Mucosa of gallbladder (tissue), 1 donor: ENCODE measurements at places on chromosomes 12 and 14. TPM values are rescaled to one million over a fixed set of nuclear protein-coding genes. Genes with fewer than 3 reads are reported as not detected.

SLC39A2 gene
- not detected for total RNA-seq

SLCO1B3 gene
- total RNA-seq: 0.17 TPM

ENDOU gene
- not detected for total RNA-seq

FGF23 gene
- 0.06 TPM for total RNA-seq

MYF5 gene
- not detected for total RNA-seq

HCAR3 gene
- total RNA-seq: not detected

CLEC9A gene
- 1.2 TPM for total RNA-seq

M6PR gene
- 139 TPM for total RNA-seq

GLT8D2 gene
- 17.9 TPM for total RNA-seq

CCDC175 gene
- total RNA-seq: 0.58 TPM

C14orf180 gene
- 0.26 TPM for total RNA-seq

ZFP36L1 gene
- 398 TPM for total RNA-seq

SPIC gene
- total RNA-seq: not detected

ZNF705A gene
- not detected for total RNA-seq

SERPINA6 gene
- 88.3 TPM for total RNA-seq

OR4K13 gene
- not detected for total RNA-seq

EML5 gene
- 1.7 TPM for total RNA-seq

SYNE3 gene
- total RNA-seq: 9.5 TPM

RPGRIP1 gene
- total RNA-seq: 0.49 TPM

SLC35E3 gene
- 6.1 TPM for total RNA-seq

APOF gene
- 0.20 TPM for total RNA-seq

MUCL1 gene
- total RNA-seq: not detected

LRRC43 gene
- 3.5 TPM for total RNA-seq

CPNE6 gene
- total RNA-seq: 2.2 TPM

FGD6 gene
- total RNA-seq: 15.4 TPM

PMEL gene
- total RNA-seq: 2.9 TPM

JPH4 gene
- 1.2 TPM for total RNA-seq

B4GALNT1 gene
- 1.3 TPM for total RNA-seq

KSR2 gene
- total RNA-seq: 2.4 TPM

RPL10L gene
- not detected for total RNA-seq

POLE gene
- 40.4 TPM for total RNA-seq

TOMM20L gene
- not detected for total RNA-seq

GPRC5A gene
- total RNA-seq: 7.2 TPM

TC2N gene
- 104 TPM for total RNA-seq

TPPP2 gene
- total RNA-seq: 0.81 TPM

PLBD1 gene
- total RNA-seq: 41.9 TPM

MYF6 gene
- total RNA-seq: not detected

KLRB1 gene
- total RNA-seq: 6.4 TPM

RTL1 gene
- 0.09 TPM for total RNA-seq

RNASE1 gene
- total RNA-seq: 609 TPM

RAPGEF3 gene
- 54.8 TPM for total RNA-seq

TMEM106C gene
- 101 TPM for total RNA-seq
